ENCODE measurements at places on chromosomes 6 and 20.

- DNase-seq = no peak
These were observed 191.6 kb downstream of the MYLK4 start for GRCh38 chr6:2558861-2559801.

DNA sequence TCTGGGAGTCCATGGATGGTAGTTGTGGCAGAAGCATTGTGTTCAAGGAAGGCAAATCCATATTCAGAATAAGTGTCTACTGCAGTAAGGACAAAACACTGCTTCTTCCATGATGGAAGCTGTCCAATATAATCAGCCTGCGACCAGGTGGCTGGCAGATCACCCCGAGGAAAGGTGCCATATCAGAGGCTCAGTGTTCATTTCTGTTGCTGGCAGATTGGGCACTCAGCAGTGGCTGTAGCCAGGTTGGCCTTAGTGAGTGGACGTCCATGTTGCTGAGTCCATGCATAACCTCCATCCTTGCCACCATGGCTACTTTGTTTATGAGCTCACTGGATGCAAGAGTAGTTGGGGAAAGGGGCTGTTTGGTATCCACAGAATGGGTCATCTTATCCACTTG is 130.2 kb downstream of the SGK1 start:
- DNase-seq = no peak

GRCh38 chr6:30876039-30876730 is 8.1 kb upstream of the DDR1 start:
- DNase-seq = no peak

DNA sequence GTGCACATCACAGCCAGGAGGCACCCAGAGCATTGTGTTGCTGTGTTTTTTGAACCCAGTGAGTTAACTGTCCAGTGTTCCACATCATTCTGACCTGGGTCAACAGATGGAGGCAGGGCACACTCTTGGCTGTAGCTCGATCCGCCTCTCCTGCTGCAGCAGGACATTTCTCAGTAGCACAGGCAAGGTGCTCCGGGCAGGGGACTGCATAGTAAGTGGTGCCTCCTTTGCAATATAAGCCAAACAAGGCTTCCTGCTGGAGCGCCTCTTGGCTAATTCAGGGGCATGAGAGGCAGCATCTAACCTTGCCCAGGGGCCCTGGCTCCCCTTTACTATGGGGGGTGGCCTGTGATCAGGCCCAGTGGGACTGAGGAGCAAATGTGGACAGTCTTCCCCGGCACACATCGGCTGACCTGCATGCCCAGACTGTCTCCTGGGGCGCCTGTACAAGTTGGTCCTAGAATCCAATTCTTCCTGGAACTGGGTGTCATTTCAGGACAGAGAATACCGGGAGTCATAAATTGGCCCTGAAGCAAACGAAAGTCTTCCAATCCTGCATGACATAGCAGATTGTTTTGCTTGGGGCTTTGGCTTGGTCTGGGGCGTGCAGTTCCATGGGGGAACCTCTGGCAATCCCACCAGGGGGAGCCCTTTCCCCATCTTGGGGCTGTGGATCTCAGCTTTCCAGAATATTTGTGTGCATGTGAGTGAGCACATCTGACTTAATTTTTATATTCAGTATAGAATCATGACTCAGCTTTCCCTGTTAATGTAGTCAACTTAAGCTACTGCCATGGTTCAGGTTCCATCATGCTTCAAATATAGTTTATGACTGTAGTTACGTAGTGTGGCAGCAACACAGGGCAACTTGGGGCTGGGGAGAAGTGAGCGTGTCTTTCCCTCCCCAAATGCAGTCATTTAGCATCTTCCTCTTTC is 56.0 kb upstream of the DDR1 start:
- peak; percentile 86 for DNase-seq

- no peak for DNase-seq
These were observed 289.6 kb downstream of the TBC1D7 start for GRCh38 chr6:13038741-13039190.

- DNase-seq = peak; percentile 72
These were observed 51.9 kb upstream of the SLC22A16 start for GRCh38 chr6:110528101-110528929.

- DNase-seq = no peak
These were observed 127.5 kb downstream of the EYA4 start for GRCh38 chr6:133368664-133369063.

GRCh38 chr20:14491436-14491835 is 154.0 kb upstream of the FLRT3 start:
- no peak for DNase-seq

DNA sequence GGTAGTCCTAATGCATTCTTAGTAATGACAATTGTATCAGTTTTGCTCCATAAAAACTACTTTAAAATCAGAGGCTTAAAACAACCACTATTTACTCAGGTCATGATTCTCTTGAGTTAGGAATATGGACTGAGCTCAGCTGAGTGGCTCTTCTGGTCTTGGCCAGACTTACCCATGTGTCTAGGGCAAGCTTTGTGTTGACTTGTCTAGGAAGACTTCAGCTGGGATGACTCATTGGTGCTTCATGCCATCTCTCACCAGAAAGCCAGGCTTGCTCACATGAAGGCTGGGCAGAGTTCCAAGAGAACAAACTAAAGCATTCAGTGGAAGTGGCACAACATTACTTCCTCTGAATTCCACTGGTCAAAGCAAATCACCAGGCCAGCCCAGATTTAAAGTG is 155.3 kb downstream of the DHX35 start:
- no peak for DNase-seq

DNA sequence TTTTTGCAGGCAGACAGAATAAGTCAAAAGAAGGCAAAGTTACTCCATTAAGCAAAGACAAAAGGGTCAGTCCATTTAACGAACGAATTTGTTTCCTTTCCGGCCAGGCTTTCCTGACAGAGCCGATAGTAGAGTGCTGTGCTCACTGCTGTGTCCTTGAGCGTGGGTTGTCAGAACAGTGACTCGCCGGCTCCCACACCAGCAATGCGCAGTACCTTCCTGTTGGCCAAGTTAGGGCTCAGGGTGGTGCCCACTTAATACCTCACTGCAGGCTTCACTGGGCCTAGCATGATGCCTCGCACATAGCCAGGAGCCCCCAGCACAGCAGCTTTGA is 294.7 kb downstream of the FOXC1 start:
- no peak for DNase-seq

- DNase-seq = no peak
These were observed 33.1 kb downstream of the MDFI start for GRCh38 chr6:41671376-41671775.

DNA sequence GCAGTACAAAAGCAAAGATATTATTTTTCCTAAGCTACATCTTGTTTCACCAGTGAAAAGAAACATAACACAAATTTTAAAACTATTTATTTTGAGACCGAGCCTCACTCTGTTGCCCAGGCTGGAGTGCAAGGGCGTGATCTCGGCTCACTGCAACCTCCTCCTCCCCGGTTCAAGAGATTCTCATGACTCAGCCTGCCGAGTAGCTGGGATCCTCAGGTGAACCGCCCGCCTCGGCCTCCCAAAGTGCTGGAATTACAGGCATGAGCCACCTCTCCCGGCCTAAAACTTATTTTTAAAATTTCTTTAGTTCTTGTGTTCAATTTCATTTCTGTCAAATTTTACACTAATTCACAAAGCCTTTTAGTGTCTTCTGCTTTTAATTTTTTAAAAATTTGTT is 5.9 kb downstream of the SRSF12 start:
- DNase-seq = peak; percentile 24

DNA sequence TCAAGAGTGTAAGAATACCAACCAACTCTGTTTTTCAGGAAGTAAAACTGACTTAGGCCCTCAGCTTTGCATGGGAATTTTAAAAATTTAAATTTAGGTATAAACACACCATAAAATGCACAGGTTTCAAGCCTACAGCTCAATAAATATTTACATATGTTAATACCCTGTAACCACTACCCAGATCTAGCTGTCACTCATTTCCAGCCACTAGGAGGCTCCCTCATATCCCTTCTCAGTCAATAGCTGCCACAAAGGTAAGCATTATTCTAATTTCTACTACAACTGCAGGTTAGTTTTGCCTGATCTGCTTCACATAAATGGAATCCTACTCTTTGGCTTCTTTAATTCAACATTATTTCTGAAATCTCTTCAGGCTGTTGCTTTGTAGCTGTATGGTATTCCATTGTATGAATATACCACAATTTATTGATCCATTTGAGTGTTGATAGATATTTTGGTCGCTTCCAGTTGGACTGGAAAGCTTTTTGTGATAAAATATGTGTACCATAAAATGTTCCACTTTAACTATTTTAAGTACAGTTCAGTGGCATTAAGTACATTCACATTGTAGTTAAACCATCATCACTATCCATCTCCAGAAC is 32.5 kb upstream of the MEI4 start:
- no peak for DNase-seq

DNA sequence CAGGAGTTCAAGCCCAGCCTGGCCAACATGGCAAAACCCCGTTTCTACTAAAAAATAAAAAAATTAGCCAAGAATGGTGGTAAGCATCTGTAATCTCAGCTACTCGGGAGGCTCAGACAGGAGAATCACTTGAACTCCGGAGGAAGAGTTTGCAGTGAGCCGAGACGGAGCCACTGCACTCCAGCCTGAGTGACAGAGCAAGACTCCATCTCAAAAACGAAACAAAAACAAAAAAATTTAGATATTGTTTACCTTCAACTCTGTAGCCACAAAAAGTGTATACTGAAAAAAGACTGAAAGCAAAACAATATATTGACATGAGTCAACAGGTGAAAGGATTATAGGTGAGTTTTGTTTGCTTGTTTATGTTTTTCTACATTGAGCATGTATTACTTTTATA is 30.6 kb upstream of the TAB2 start:
- no peak for DNase-seq

- no peak for DNase-seq
These were observed 89.6 kb downstream of the PCSK2 start for GRCh38 chr20:17316316-17317038.

DNA sequence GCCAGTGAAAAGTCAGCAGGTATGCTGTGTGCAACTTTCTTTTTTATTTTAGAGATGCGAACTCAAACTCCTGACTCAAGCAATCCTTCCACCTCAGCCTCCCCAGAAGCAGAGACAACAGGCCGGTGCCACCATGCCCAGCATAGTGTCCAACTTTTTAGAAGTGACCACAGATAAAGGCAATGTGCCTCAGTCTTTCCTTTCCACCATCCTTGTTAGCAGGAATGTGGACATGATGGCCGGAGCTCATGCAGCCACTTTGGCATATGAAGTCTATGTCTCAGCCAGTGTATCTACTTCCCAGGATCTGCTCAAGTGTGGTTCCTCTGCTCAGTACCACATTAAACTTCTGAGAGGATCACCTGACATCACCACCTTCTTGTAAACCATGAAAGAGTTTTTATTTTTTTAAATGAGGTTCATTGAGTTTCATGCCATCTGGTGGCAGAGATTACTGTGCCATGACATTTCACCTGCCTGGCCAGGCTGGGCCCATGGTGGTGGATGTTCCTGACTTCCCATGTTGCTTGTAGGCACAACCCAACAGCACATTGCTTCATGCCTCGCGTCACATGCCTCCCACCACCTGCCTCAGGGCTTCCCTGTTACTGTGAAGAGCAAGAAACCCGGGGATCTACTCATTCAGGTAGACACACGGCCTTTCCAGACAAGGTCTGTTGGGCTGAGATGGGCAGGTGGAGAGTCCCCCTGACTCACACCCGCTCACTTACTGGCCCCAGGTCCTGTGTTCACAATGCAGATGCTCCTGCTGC is 216.5 kb downstream of the LY86 start:
- DNase-seq = no peak

DNA sequence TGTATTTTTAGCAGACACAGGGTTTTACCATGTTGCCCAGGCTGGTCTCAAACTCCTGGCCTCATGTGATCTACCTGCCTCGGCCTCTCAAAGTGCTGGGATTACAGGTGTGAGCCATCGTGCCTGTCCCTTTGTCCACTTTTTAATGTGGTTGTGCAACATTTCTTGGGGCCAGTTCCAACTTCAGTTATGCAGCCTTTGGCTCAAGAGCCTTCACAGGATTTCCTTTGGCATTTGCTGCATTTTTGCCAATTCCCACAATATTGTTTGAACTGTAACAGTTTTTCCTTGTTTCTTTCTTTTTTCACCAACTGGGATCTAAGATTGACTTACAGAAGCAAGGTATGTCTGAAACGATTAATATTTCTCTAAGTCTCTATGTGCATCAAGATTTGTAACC is 63.6 kb downstream of the EDN1 start:
- DNase-seq = no peak

DNA sequence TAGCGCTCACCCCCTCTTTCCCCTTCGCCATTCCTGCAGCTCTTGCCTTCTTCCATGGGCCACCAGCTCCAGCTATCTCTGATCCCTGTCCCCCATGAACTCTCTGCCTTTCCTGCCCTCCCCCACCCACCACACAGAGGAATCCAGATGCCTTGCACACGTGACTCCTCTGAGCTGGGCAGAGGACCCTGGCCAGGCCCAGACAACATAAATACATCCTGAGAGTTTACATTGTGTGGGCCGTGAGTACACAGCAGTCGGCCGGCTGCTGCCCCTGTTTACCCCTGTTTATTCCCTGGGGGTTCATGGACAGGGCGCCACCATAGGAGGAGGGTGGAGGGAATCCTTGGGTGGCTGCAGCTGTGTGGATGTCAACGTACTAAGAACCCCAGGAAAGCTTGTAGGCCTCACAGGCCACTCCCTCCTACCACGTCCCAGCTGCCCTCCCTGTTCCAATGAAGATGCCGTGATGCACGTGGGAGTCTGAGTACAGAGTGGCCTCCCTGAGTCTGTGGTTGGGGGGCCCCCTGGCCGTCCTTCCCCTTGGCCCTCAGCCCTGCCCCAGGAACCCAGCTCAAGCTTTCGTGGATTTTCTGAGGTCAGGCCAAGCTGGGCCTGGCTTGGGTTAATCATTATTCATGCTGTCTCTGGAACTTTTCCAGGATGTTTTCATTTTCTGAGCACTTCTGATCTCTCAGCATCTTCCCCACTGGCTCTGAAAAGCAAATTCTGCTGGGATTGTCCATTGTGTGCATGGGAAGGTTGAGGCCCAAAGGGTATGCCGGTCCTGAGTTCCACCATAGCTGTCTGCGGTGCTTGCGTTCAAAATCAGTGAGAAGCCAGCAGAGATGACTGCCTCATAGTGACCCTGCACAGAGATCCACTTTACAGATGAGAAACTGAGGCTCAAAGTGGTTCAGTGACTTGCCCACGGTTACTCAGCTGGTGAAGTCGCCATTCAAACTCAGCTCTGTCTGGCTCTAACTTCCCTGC is 136.3 kb downstream of the MRPL14 start:
- DNase-seq = no peak

Measured in putamen (tissue), 1 donor.